Kasumi-1 (cell line): ENCODE measurements at places on chromosomes 11 and 22.

- DNase-seq: no peak
Observed at GRCh38 chr22:39592081-39593065, 21.8 kb downstream of the CACNA1I start.

DNA sequence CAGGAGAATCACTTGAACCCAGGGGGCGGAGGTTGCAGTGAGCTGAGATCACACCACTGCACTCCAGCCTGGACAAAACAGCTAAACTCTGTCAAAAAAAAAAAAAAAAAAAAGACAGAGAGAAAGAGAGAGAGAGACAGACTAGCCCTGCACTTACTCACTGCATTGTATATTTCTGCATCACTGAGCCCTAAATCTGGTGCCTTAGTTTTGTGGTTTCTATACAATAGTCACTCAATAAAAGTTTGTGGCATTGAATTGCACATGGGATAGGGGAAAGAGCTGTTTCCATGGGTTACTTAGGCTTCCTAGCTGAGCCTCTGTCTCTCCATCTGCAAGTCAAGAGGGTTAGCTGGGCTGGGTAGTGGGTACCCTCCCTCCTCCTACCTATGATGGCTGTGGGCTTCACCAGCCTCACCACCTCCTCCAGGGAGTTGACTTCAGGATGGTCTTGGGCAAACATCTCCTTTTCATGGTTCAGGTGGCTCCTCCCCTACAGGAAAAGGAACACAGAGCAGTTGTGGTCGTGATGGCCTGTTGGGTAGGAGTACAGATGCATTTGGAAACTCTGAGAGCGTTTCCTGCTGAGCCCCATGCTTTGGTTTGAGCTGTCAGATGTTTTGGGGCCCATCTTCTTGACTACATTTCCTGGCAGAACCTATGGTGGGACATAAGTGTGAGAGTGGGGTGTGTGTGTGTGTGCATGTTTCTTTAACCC is 73.2 kb downstream of the CCDC81 start:
- peak; percentile 83 for DNase-seq

DNA sequence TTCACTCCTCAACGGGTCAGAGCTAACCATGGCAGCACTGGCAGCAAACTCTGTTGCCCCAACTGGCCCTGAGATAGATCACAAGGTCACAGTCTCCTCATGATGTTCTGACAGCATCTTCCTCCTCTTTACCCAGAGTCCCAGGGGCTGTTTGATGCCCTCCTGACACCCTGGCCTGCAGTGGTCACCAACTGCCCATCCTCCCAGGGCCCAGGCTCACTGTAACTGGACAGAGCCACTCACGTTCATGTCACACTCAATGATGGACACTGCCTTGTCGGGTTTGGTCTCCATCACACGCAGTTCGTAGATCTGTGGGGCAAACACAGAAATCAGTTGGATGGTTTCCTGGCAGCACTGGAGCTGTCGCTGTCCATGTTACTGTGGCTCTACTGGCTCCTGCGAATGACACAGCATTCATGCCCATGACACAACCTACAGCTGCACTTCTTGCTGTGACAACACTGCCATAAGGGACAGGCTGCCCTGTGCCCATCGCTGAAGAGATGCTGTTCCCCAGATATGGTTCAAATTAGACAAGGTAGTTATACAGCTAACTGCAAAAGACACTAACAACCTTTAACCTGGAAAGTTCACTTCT is 10.4 kb upstream of the C22orf39 start:
- no peak for DNase-seq

DNA sequence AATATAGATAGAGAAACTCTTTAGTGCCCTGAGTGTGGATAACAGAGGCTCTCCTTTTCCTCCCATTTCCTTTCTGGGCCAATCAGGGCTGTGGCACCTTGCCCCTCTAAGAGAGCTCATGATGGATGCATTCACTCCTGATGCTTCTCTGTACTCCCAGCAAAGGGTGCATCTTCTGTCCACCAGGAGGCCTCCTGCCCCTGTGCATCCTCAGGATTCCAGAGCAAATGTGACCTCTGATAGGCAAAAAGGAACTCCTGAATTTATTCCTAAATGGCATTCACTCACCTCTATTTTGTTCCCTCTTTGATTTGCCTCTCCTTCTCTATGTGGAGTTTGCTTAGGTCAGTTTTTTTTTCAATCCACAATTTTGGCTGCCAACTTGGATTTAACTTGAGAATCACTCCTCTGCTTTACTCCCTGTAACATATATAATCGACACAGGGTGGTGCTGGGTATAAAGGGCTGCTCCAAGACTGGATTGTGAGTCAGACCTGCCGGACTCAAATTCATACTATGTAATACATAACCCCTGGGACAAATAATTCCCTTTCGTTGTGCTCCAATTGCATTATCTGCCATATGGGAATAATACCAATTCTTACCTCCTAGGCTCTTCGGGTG is 1.1 kb upstream of the MRGPRX4 start:
- DNase-seq: peak; percentile 39

- no peak for DNase-seq
Observed at GRCh38 chr11:108886660-108887009, 221.8 kb downstream of the DDX10 start.

GRCh38 chr11:106988151-106989077 is 29.9 kb downstream of the GUCY1A2 start:
- DNase-seq: peak; percentile 34

GRCh38 chr22:25563761-25564319 is 635 bp upstream of the GRK3 start:
- peak; percentile 60 for DNase-seq

- no peak for DNase-seq
Observed at GRCh38 chr22:37517826-37518450, 1.3 kb downstream of the CARD10 start.

GRCh38 chr11:113387605-113388211 is at the start of gene ANKK1:
Gene ANKK1, plus strand, starts transcription at chr11:113387779. Its CDS starts 106 bp downstream, at chr11:113387885.
- DNase-seq: no peak

GRCh38 chr11:13166036-13166435 is 111.6 kb upstream of the BMAL1 start:
- no peak for DNase-seq

GRCh38 chr22:31342389-31343140 is 3.6 kb downstream of the PATZ1 start:
- DNase-seq: no peak

GRCh38 chr11:2209900-2210321 is 38.3 kb upstream of the TH start:
- no peak for DNase-seq

DNA sequence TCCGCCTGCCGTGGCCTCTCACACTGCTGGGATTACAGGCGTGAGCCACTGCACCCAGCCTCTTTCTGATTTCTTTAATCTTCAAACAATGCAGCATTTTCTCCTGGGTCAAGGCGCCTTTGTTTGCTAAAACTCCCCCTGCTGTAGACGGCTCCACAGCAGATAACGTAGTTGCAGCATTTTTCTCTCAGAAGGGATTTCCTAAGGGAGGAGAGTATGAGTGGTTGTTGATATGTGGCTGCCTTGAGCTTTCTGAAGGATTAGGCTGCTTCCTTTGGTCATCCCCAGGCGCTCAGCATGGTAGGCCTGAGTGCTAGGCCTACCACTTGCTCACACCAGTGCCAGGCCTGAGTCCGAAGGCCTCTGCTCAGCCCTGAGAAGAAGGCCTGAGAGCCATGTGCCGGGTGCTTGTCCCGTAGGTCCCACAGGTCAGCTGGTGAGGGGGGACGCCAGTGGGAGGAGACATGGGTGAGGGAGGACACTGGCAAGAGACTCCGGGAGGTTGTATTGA is 18.1 kb downstream of the SMARCB1 start:
- no peak for DNase-seq
